ENCODE measurements at places on chromosomes 6 and 20.

- DNase-seq: no peak
Observed at GRCh38 chr20:35238170-35238569, 11.7 kb downstream of the MMP24 start.

DNA sequence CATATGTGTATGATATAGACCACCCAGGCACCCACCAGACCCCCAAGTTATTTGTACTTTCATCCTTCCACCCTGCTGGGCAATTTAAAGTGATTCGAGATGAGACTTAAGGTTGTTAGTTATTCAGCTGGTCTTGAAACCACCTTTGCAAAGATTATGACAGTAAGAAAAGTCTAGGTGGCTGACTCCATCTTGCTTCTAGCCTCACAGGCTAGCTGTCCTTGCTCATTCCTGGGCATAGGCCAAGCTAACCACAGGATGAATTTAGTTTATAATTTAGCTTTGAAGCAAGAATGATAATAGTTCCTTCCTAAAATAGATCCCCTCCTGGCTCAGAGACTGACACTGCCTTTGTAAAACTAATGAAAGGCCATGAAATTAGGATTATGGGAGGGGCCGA lies 71.9 kb upstream of the IYD start:
- no peak for DNase-seq

DNA sequence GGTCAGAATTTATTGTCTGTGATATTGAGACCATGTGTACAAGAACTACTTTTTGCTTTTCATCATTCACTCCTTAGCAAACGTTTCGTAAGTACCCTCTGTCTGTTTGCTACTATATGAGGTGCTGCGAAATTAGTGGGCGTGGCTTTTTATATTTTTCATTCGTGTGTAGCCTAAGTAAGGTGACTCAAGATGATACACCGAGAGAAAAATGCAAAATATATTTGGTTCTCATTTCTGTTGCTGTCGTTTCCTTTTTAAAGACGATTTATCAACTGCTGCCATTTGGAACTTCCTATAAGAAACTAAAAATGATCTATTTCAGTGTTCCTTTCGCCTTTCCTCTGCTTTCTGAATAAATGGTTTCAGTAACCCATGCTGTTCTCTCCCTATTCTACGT lies 61.2 kb downstream of the VAPB start:
- no peak for DNase-seq

DNA sequence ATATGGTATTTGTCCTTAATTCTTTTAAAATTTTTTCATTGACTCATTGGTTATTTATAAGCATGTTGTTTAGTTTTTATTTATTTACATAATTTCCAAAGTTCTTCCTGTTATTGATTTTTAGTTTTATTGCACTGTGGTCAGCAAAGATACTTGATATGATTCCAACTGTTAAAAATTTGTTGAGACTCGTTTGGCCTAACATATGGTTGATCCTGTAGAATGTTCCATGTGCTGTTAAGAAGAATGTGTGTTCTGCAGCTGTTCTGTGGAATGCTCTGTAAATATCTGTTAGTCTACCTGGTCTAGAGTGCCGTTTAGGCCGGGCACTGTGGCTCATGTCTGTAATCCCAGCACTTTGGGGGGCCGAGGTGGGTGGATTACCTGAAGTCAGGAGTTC lies 197.7 kb downstream of the CD109 start:
- DNase-seq: no peak

GRCh38 chr20:63296531-63297299 lies 3.7 kb downstream of the COL20A1 start:
- DNase-seq: no peak

DNA sequence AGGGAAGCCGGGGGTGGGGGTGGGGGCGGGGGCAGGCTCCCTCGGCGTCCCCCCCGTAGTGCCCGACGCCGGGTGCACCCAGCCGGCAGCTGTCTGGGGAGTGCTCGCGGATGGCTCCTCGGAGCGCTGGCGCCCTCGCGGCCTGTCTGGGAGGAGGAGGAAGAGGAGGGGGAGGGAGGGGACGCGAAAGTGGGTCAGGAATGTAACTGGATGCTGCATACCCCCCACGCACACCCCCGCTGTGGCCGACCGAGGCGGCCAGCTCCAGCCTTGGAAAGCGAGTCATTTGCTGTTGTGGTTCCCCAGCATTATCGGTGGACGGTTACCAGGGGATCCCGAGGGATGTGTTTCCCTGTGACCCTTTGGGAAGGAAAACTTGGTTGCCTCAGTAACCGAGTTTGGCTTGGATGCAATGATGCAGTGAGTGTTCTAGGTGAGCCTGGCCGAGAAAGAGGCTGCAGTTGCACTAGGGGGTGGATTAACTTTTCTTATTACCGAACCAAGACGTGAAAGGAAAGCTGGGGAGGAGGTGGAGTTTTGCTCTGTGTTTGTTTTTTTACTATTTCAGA lies 55.2 kb upstream of the RREB1 start:
- peak; percentile 75 for DNase-seq

DNA sequence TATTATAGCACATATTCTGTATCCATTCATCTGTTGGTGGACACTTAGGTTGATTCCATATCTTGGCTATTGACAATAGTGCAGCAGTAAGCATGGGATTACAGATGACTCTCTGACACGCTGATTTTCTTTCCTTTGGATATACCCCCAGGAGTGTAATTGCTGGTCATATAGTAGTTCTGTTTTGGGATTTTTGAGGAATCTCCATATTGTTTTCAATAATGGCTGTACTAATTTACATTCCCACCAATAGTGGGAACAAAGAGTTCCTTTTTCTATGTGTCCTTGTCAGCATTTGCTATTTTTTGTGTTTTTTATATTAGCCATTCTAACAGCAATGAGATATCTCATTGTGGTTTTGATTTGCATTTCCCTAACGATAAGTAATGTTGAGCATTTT lies 309.0 kb upstream of the JARID2 start:
- no peak for DNase-seq

DNA sequence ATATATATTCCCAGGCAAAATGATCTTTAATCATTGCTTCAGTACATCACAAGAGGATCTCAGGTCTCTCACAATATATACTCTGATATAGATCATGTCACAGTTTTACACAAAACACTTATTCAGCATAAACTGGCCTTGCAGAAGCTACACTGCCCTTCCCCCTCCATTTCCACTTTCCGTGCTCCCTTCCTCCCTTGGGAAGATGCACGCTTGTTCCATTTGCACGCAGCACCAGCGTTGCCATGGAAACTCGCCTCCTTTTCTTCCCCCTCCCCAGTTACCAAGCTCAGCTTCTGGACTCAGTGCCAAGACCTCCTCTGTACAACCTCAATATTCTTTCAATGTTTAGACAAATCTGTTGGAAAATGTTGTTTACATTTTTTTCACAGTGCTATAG lies 154.6 kb downstream of the RFPL4B start:
- no peak for DNase-seq

GRCh38 chr6:169022079-169022478 lies 231.6 kb downstream of the THBS2 start:
- DNase-seq: no peak

- no peak for DNase-seq
Observed at GRCh38 chr6:38436726-38437465, 202.8 kb downstream of the BTBD9 start.

DNA sequence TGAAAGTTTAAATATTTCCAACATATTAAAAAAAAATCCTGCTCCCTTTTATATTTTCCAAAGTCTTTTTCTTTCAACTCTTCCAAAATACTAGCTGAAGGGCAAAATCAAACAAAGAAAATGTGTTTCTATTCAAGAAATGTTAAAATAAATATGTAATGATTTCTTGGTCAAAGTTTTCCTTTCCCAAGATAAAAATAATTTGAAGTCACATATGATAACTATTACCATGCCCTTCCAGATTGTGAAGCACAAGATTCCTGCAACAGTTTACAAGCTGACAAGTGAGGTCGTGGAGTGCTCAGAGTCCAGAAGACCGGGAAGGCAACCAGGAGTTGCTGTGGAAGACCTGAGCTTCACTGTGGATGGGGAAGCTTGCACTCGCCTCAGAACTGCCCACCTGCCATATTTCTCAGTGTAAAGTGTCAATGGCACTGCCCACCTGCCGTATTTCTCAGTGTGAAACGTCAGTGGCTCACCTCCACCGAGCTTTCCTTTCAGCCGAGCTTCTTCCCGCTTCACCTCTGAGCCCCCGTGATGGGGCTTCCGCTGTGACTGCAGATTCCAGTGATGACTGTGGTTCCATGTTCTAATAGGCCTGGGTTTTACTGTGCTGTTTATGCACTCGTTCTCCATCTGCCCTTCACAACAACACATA lies 160.5 kb downstream of the THBS2 start:
- DNase-seq: no peak

GRCh38 chr6:82045965-82046756 lies 201.4 kb downstream of the IBTK start:
- DNase-seq: no peak

DNA sequence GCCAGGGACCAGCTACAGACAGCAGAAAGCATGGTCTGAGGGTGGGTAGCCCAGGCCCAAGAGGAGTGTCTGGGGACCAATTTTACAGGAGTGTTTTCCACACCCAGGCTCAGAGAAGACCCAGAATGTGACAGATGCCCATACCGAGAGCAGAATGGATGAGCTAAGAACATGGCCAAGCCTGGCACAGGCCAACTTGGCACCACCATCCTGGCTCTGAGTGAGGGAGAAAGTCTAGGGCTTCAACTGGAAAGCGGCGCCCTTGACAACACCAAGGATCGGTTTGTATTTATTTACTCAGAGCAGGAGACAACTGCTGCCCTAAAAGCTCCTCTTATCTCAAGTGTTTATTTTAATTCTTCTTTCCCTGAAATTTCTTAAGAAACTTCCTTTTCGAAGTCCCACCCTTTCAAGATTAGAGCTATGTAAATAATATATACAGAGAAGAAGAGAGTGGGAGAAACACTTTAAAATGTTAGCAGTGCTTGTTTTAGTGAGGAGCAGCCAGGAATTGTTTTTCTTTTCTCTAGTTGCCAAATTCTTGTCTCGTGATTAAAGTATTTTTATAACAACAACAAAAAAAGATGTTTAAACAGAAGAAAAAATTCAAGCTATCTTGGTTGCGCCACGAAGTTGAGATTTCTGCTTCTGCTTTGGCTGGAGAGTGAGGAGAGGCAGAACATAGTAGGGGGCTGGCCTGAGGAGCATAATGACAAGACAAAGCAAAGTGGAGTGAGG lies 16.2 kb downstream of the TNXB start:
- DNase-seq: no peak

GRCh38 chr6:45724511-45724910 lies 291.1 kb downstream of the CLIC5 start:
- no peak for DNase-seq

DNA sequence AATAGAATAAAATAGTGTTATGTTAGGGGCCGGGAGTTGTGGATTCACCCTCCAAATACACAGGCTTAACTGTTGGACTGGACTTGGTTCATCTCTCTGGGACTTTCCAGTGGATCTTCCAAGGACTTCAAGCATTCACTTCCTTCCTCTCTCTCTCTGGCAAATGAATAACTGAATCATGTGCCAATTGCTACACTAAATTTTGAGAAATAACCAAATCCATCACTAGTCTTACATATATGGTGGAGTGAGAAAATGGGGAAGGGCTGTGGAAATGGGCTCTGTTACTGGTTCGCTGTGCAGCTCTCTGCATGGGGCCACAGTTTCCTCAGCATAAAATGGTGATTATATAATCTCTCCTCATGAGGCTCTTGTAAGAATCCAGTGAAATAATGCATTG lies 6.8 kb upstream of the KIAA1755 start:
- DNase-seq: no peak

GRCh38 chr20:33791959-33792597 lies 19.1 kb upstream of the CHMP4B start:
- peak; percentile 67 for DNase-seq

- no peak for DNase-seq
Observed at GRCh38 chr6:165770397-165771082, 107.5 kb upstream of the PDE10A start.

DNA sequence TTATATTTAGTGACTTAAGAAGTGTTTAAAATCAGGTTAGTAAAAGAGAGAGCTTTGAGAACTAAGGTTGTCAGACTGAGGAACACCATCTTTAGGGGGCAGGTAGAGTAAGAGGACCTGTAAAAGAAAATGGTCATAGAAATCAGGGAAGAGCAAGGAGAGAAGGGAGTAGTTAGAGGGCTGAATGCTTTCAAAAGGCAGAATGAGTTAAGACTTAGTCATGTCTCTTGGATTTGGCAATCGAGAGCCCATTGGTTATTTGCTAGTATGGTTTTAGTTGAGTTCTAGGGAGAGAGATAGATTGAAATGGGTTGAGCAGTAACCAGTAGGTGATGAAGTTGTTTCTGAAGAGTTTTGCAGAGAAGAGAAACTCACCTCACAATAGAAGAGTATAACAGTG lies 51.1 kb downstream of the RALGAPB start:
- DNase-seq: no peak

GRCh38 chr6:118546164-118546879 lies 1.8 kb upstream of the PLN start:
- DNase-seq: no peak

- no peak for DNase-seq
Observed at GRCh38 chr6:90730151-90730673, 143.3 kb upstream of the MAP3K7 start.

- DNase-seq: no peak
Observed at GRCh38 chr6:55566036-55566710, 12.8 kb downstream of the HMGCLL1 start.

- DNase-seq: peak; percentile 62
Observed at GRCh38 chr20:63750807-63751470, 11.4 kb downstream of the SLC2A4RG start.

DNA sequence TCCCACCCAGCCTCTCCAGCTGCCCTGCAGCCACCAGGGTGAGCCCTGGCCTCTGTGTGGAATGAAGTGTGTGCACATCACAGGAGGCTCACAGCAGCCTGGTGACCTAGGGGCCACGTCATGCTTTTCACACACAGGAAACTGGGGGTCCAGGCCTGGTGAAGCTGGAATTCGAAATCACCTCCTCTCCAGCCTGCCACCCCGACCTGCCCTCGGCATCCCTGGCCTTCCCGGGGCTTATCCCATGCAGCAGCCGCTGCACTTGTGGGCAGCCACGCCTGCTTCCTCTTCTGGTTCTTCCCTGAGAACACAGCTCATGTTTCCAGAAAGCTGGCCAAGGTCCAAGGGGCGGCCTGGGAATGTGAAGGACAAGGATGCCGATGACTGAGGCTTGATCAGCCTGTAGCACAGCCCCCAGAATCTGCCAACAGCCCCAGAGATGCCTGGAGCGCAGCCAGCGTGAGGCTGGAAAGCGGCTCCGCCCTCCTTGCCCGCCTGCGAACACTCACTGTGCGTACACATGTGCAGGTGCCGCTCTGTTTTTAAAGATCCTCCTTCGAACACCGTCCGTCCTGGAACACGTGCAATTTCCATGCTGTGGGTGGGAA lies 4.2 kb upstream of the NTSR1 start:
- DNase-seq: no peak

GRCh38 chr6:140082867-140083297 lies 708.4 kb upstream of the CITED2 start:
- no peak for DNase-seq

- DNase-seq: no peak
Observed at GRCh38 chr6:98382246-98382645, 452.1 kb upstream of the POU3F2 start.

GRCh38 chr20:54692168-54692887 lies 216.9 kb downstream of the DOK5 start:
- no peak for DNase-seq

All from islet precursor cell (in vitro differentiated cells).